ENCODE measurements at places on chromosomes 7 and 10.

- no peak for DNase-seq
Measured at GRCh38 chr10:113187063-113187777, 237.2 kb downstream of the TCF7L2 start.

- no peak for DNase-seq
Measured at GRCh38 chr7:142440219-142440905, 182.5 kb upstream of the PRSS58 start.

DNA sequence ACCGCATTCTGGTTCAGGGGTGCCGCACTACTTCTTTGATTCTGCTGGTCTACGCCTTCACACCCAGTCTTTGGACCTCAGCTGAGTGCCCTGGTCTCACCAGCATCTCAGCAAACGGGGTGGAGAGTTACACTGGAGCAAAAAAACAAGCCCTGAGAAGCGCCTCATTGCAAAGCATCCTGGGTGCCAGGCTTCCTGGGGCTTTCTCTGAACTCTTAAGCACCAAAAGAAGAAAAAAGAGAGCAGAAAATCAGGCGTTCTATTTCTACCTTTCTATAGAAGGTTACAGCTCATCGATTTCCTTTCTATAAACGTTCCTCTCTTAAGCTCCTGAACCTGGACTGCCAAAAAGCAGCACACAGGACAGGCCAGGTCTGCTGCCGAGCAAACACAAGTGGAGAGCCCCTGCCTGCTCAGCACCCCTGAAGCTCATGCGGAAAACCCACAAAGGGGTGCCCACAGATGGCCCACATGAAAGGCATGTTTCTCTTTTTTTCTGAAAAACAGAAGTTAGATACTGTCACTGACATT lies 217.9 kb downstream of the SFMBT2 start:
- peak; percentile 8 for DNase-seq

- DNase-seq, result no peak
Measured at GRCh38 chr7:18347170-18347569, 148.4 kb upstream of the HDAC9 start.

DNA sequence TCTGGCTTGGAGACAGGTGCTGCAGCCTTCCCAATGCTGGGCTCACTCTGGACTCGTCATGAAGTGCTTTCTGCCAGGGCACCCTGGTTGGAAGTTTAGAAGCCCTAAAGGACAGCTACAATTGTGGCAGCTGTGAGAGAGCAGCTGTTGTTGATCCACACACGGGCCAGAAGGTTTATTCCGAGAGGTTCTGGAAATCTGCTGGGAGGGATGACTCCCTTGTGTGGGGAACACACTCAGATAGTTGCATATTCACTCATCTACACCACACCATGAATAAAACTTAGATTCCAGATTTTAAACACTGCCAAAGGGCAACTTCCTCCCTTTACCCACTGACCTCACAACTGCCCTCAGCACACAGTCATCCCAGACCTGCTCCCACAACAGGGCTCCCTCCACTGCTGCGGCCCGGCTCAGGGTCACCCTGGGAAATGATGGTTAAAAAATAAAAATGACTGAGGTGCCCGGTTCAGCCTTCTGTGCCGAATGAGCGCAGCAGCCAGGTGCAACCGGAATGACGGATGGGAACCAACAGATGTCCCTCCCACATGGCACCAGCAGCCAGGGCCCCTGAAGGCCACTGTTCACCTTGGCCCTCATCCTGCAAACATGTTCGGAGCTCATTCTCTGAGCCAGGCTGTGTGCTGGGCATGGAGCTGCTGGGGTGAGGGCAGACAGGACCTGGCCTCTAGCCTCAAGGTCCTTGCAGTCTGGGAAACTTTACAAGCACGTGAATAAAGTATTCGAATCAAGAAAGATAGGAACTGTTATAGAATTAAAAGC lies 40.2 kb downstream of the ASB13 start:
- DNase-seq, result no peak

GRCh38 chr7:80895056-80895455 lies 23.8 kb downstream of the SEMA3C start:
- no peak for DNase-seq

DNA sequence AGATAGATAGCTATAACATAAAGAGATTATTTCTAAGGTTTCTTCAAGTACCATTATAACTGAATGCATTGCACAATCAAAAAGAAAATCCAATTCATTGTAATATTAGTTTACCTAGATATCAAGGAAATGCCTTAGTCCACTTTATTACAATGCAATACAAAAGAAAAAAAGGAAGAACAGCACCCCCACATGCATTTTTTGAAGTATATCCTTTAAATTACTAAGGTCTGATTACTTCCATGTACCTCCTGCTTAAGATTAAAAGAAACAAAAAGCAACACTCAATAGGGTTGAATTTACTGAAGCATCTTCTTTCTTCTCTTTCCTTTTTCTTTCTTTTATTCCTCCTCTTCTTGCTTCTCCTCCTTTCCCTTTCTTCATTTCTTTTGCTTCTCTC lies 973.8 kb upstream of the LRRTM3 start:
- no peak for DNase-seq

DNA sequence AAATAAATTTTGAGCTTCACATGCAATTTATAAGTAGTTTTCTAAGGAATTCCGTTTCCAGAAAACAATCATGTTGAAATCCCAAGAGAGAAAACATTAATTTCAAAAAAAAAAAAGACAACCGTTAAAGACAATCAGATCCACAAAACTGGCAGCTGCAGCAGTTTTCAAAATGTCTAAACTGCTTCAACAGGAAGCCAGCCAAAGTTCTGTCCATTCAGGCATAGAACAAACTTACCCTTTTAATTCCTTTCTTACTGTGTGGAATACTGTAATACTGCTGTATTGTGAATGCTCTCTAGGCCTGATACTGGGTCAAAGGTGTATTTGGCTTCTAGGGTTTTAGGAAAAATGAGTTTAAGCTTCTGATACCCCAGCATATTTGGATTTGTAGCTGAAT lies 31.6 kb downstream of the HOXA1 start:
- no peak for DNase-seq

DNA sequence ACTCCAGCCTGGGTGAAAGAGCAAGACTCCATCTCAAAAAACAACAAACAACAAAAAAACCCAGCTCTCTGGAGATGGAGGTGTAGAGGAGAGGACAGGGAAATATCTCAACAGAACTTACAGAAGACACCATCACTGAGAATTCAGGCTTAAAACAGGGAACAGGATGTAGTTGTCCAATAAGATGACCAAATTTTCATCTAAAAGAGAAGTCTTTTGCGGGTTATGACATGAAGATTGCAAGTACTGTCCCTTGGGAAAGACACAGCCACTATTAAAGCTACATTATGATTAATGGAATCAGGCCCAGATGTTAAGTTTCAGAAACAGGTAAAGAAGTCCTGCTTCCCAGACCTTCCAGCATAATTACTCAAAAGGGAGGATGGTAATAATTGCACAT lies 235.2 kb upstream of the NRP1 start:
- DNase-seq, result no peak

- no peak for DNase-seq
Measured at GRCh38 chr10:25738776-25739175, 195.3 kb upstream of the MYO3A start.

- no peak for DNase-seq
Measured at GRCh38 chr7:42930889-42931288, 1.1 kb downstream of the PSMA2 start.

- no peak for DNase-seq
Measured at GRCh38 chr10:115171392-115171960, 78.3 kb downstream of the ATRNL1 start.

- DNase-seq, result no peak
Measured at GRCh38 chr10:123463698-123464097, 202.5 kb upstream of the GPR26 start.

- DNase-seq, result no peak
Measured at GRCh38 chr7:2894118-2894940, 50.2 kb upstream of the GNA12 start.

GRCh38 chr7:2288503-2288902 lies 25.7 kb downstream of the SNX8 start:
- no peak for DNase-seq

DNA sequence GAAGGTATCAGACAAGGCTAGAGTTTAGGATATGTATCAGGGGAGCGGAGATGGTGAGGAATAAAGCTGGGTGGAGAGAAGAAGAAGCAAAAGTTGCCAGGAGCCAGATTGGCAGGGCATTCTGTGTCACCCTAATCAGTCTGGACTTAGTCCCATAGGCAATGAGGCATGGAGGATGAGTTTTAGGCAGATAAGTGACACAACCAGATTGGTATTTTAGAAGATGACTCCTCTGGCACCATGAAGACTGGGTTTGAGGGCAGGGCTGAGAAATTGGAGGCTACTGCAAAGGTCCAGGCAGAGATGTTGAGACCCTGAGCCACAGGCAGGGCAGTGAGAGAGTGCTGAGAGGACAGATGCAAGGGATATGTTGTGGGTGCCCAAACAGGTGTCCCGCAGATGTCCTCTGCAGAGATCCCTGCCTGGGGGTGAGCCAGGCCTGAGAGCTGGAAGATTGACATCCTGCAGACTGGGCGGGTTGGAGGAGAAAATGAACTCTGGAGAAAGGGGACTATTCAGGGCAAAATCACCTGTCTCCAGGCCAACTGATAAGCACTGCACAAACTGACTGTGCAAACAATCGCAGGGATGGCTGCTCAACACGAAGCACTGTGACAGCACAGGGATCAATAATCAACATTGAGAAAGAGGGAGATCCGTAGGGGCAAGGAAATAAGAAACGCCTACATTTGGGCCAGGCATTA lies 11.9 kb upstream of the HABP2 start:
- no peak for DNase-seq

DNA sequence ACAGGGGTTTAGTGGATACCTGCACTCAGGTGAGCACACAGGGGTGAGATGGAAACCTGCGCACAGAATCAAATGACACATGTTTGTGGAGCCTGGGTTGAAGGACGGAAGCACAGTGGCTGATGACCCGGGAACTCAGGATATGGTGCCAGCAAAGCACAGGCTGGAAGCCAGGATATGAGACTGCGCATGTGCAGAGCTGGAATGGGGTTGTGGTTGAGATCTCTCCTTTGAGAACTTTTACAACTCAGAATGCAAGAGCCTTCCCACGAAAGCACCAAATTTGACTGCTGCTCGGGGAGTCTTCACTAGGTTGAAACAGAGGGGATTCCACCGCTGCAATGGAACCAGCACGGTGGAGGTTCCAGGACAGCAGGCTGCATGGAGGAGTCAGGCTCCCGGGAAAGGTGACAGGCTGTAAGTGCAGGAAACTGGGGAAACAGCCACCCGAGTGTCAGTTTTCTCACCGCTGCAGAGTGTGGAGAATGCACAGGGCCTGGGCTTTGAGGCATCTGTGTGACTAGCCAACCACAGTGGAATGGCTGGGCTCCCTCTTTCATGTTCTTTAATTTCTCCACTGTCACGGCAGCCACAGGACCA lies 133.4 kb upstream of the TCERG1L start:
- DNase-seq, result no peak

DNA sequence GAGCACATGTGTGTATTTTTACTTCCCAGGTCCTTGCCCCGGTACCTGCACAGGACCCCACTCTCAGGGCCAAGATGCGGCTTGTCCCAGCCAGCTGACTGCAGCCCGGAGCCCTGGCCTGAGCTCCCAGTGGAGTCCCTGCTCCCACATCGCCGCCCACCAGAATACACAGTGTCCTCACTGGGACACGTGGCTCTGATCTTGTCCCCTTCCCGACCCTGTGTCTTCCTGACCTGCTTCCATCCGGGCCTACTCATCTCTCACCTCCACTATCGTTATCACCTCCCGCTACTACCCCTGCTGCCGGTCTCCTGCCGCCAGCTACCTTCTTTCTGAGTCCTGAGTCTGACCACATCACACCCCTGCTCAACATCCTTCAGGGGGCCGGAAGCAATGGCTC lies 146.3 kb upstream of the CHST15 start:
- no peak for DNase-seq

DNA sequence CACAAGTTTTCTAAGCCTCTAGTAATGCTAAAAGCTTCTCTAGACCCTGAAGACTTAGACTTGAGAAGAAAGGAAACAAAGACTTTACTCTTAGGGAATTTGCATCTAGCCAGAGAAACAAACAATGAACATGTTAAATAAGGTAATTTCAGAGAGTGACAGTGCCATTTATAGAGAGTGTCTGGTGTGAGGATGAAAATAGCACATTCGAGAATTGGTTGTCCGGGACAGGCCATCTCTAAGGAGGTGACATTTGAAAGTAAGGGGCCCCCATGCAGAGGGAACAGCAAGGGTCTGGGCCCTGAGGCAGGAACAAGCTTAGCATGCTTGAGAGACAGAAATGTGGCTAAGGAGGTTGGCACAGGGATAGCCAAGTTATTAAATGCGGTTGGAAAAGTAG lies 48.1 kb downstream of the ADAM22 start:
- DNase-seq, result no peak

DNA sequence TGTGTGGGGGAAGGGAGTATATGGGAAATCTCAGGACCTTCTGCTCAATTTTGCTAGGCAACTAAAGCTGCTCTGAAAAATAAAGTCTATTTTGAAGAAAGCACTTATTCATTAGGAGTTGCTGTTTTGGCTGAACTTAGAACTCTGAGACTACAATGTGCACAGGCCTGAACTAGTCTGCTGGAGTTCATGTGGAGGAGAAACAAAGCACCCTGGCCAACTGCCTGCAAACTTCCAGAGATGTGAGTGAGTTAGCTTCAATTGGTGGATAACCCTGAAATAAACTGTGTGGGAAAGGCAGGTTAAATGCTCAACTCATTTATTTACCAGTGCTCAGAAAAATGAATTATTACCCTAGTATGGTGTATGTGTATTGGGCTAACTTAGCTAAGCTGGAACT lies 17.3 kb upstream of the FAM241B start:
- no peak for DNase-seq

GRCh38 chr10:80313523-80313922 lies 24.1 kb upstream of the MAT1A start:
- no peak for DNase-seq

GRCh38 chr7:76369018-76369417 lies 10.2 kb upstream of the YWHAG start:
- no peak for DNase-seq

DNA sequence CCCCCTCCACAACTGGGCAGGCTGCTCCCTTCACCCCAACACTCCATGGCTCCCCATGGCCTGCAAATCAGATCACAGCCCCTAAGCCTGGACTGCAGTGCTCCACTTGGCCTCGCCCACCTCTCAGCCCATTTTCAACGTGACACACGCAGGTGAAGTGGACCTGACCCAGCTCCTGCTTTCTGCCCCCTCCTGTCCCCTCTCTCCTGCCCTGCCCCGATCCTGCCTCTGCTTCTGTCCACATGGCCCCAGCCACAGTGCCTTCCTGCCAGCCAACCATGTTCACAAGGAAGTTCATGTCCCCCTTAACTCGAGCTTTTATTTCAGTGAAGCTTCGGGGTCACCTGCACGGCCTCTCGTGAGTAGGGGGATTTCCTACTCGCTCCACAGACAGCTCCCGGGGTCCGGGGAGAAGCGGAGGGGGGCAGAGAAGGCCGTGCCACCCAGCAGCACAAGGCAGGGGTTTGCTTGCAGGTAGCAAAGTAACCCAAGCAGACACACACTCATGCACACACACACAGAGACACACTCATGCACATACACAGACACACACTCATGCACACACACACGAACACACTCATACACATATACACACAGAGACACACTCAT lies 537.5 kb downstream of the DNAJB6 start:
- DNase-seq, result no peak

- no peak for DNase-seq
Measured at GRCh38 chr10:107803546-107803945, 639.0 kb upstream of the SORCS1 start.

All from stimulated activated CD4-positive, alpha-beta T cell treated with anti-CD3 and anti-CD28 coated beads, Interleukin-1b, Interleukin-23, amount 100 ng/mL, for 1 hour (primary cell).